ENCODE measurements at places on chromosomes 12 and 14.

GRCh38 chr14:71062581-71063303 lies 155.5 kb downstream of the PCNX1 start:
- no peak for DNase-seq

GRCh38 chr12:30679241-30679640 lies 16.4 kb downstream of the IPO8 start:
- DNase-seq = no peak

GRCh38 chr14:91349481-91350074 lies 68.0 kb downstream of the CCDC88C start:
- no peak for DNase-seq

DNA sequence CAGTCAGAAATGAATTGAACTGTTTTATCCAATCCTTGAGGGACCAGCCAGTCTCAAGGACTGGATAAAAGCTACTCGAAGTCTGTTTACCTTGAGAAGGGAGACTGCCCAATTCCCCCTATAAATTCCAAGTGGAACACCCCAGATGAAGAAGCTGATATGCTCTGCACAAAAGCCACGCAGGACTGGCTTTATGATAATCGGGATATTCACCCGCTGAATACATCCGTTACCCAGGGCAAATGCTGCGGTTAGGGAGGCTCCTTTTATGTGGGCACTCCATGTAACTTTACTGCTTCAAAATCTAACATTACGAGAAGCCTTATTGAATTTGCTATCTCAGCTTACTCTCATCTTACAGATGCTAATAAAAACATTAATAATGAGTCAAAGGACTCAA lies 119.1 kb downstream of the DENND5B start:
- no peak for DNase-seq

- no peak for DNase-seq
These were observed 20.5 kb downstream of the DERA start for GRCh38 chr12:15931590-15932053.

GRCh38 chr14:91231446-91231845 lies 13.1 kb downstream of the GPR68 start:
- DNase-seq = no peak

GRCh38 chr14:34766606-34767005 lies 52.2 kb upstream of the CFL2 start:
- DNase-seq = no peak

DNA sequence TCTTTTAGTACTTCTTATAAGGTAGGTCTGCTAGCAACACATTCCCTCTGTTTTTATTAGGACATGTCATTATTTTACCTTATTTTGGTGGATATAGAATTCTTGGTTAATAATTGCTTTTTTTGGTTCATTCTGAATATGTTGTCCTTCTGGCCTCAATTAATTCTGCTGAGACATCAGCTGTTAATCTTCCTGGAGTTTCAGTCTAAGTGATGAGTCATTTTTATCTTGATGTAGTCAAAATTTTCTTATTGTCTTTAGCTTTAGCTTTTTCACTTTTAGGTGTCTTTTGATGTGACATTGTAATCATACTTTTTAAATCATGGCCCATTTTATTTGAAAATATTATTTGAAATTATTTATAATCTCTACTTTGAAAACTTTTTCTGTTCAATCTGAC lies 104.9 kb upstream of the PMCH start:
- DNase-seq = no peak

GRCh38 chr12:119674560-119674959 lies 6.6 kb downstream of the PRKAB1 start:
- DNase-seq = no peak

GRCh38 chr14:105430042-105430441 lies 10.4 kb downstream of the MTA1 start:
- DNase-seq = no peak

DNA sequence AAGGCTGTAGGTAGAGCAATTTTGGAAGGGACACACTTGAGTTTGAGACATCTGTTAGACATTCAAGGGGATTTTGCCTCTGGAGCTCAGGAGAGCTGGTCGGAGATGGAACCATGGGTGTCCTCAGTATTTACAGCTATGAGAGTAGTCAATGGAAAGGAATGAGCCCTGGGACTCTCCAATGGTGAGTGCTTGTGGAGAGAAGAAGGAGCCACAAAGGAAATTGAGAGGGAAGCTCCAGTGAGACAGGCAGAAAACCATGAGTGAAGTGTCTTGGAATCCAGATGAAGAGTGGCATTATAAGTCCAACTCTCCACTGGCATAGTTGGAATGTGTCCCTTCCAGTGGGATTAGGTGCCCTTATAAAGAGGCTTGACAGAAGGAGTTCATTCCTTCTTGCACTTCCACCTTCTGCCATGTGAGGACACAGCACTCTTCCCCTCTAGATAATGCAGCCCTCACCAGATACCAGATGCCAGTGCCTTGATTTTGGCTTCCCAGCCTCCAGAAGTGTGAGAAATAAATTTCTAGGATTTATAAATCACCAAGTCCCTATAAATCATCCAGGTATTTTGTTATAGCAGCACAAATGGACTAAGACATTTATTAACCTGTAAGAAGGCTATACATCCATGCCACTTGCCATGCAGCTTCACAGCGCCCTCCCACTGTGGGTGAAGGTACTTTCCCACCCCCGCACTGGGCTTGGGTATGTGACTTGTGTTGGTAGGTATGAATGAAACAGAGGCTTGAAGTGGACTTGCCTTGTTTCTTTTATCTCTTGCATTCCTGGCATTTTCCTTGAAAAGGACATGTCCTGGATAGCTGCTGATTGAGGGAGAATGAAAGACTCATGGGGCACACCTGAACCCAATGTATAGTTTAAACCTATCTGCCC lies 27.3 kb downstream of the LLPH start:
- DNase-seq = no peak

- DNase-seq = peak; percentile 11
These were observed 71.7 kb downstream of the TRAF3 start for GRCh38 chr14:102848830-102849525.

- DNase-seq = no peak
These were observed 1466.1 kb upstream of the SEL1L start for GRCh38 chr14:82999802-83000201.

- DNase-seq = no peak
These were observed 35.8 kb downstream of the IL31 start for GRCh38 chr12:122138181-122138580.

- DNase-seq = no peak
These were observed 197.0 kb downstream of the ACSS3 start for GRCh38 chr12:81274637-81275529.

GRCh38 chr12:51601241-51601640 lies 10.2 kb downstream of the SCN8A start:
- no peak for DNase-seq

DNA sequence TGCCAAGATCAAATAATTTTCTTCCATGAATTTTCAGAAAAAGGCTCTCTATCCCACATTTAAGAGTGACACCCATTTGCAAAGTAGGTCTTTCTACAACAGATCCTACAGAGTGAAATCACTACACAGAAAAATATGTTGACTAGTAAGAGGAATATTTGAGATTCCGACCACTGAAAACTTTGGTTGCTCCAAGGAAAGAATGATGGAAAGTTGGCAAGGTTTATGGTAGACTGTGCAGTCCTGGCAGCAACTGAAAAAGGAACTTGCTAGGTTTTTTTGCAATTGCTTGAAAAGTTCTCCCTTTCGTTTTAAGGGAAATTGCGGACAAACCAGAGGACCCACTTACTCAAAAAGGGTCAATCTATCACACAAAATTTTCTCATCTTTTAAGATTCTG lies 83.1 kb upstream of the TSPAN8 start:
- DNase-seq = no peak

DNA sequence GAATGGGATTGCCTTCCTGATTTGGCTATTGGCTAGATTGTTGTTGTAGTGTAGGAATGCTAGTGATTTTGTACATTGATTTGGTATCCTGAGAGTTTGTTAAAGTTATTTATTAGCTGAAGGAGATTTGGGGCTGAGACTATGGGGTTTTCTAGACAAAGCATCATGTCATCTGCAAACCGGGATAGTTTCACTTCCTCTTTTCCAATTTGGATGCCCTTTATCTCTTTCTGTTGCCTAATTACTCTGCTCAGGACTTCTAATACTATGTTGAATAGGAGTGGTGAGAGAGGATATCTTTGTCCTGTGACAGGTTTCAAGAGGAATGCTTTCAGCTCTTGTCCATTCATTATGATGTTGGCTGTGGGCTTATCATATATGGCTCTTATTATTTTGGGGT lies 265.7 kb upstream of the MGAT4C start:
- DNase-seq = no peak

DNA sequence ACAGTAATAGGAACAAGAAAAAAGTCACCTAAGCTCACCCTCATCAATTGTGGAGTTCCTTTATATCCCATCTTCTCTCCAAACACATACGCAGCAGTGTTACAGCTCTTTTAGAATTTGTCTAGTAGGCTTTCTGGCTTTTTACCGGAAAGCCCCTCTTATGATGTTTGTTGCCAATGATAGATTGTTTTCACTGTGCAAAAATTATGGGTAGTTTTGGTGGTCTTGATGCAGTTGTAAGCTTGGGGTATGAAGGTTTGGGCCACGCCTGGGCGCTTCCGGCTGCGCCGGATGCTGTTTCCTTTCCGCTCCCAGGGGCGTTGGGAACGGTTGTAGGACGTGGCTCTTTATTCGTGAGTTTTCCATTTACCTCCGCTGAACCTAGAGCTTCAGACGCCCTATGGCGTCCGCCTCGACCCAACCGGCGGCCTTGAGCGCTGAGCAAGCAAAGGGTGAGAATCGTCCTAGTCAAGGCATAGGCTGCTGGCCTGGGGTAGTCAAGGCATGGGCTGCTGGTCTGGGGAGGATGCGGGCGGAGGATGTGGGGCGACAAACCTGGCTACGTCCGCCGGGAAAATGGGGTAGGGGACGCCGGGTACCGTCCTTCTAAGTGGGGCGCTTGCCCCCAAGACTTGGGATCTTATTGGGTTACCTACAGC lies at the start of the genes C12orf57 and RNU7-1:
Gene C12orf57, plus strand, starts transcription at position 301 of the 659 bp plus-strand sequence. Its CDS starts 100 bp downstream, at position 401.
Gene RNU7-1, plus strand, starts transcription at position 95 of the 659 bp plus-strand sequence.
- DNase-seq = peak; percentile 82

DNA sequence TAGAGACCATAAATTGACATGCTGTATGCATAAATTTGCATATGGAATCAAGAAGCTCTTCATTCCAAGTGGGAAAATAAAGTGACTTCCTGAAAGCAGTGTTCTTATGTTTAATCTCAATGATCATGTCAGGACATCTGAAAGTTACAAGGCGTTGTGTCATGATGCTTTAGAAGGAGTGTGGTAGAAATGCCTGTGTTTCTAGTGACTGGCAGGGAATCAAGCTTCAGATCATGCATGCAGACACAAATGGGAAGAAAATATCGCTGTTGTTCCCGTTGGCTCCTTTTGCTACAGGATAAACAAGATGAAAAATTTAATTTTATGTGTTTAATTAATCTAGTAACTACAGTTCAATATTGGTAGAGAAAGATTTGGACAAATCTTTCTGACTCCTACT lies 298.1 kb upstream of the SYT1 start:
- no peak for DNase-seq

- DNase-seq = no peak
These were observed 2.6 kb downstream of the GXYLT1 start for GRCh38 chr12:42141981-42142606.

- no peak for DNase-seq
These were observed 83.9 kb downstream of the HMGA2 start for GRCh38 chr12:65908147-65908546.

GRCh38 chr14:64115401-64115800 lies 178.8 kb downstream of the ESR2 start:
- DNase-seq = no peak

- no peak for DNase-seq
These were observed 70.3 kb downstream of the RNFT2 start for GRCh38 chr12:116808113-116809105.

- DNase-seq = no peak
These were observed 62.7 kb downstream of the ERH start for GRCh38 chr14:69335371-69335771.
